ENCODE measurements at places on chromosomes 16 and 17.

GRCh38 chr16:54508351-54508750 lies 221.8 kb upstream of the IRX3 start:
- H3K4me3 ChIP-seq: no peak overlapping the region
- DNase-seq: no peak
- H3K4me1 ChIP-seq: no peaks in the 10 kb centered on the region
- no peak overlapping the region for H3K27ac ChIP-seq

- H3K36me3 ChIP-seq: peaks cover 36% of the 10 kb centered on the region
- H3K4me1 ChIP-seq: no peaks in the 10 kb centered on the region
- H3K27me3 ChIP-seq: no peaks in the 10 kb centered on the region
- no peak for DNase-seq
Observed at GRCh38 chr16:1809281-1809801, 15.8 kb upstream of the IGFALS start.

DNA sequence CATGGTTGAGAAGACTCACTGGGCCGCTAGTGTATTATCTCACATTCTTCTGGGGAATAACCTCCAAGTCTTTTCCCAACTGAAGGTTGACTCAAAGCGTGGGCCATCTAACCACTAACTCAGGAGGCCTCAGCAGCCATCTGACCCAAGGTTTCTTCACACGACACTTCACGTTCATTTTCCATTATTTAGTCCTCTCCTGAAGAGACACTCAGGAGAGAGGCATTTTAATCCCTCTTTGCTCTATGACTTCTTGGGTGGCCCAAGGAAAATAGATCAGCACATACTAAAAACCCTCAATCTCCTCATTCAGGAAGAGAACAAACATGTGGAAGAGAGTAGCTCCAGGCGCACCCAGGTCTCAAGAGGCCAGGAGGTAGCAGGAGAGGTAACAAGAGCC lies 252.8 kb upstream of the FOXF1 start:
- H3K36me3 ChIP-seq: no peaks in the 10 kb centered on the region
- no peaks in the 10 kb centered on the region for H3K4me1 ChIP-seq
- DNase-seq: no peak

- H3K27me3 ChIP-seq: no peaks in the 10 kb centered on the region
- H3K4me3 ChIP-seq: no peak overlapping the region
- H3K36me3 ChIP-seq: no peaks in the 10 kb centered on the region
- H3K27ac ChIP-seq: no peak overlapping the region
- DNase-seq: no peak
- H3K4me1 ChIP-seq: no peaks in the 10 kb centered on the region
Observed at GRCh38 chr17:35299135-35299534, 56.3 kb downstream of the SLFN5 start.

DNA sequence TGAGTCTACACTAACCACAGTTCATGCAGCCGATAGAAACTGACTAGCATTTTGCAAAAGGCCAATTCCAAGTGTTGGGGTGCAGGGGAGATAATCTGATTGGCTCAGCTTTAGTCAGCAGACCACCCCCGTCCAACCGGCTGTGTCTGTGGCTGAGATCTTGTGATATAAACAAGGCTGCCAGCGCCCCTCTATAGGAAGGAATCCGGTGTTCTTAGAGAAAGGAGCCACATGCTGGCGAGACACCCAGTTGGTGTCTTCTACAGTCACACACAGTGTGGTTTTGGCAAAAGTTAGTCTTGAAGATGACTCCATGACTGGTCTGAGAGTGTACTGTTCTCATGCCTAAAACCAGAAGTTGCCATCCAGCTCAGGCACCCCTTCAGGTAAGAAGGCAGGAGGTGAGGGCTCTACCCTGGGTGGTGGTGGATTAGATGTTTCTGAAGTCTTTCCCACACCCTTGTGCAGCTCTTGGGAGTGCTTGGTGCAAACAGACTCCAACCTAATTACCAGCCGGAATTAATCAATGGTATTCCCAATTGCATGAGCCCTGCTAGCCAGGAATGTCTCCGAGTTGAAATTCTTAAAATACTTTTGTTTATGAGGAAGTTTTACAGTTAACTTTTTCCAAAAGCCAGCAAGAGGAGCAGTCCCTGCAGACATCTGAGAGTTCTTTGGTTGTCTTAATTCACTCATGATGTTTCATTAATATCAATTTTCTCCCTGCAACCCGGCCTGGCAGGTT lies 172.3 kb upstream of the IRX6 start:
- H3K36me3 ChIP-seq: no peaks in the 10 kb centered on the region
- DNase-seq: no peak
- no peak overlapping the region for H3K27ac ChIP-seq
- no peaks in the 10 kb centered on the region for H3K4me1 ChIP-seq

DNA sequence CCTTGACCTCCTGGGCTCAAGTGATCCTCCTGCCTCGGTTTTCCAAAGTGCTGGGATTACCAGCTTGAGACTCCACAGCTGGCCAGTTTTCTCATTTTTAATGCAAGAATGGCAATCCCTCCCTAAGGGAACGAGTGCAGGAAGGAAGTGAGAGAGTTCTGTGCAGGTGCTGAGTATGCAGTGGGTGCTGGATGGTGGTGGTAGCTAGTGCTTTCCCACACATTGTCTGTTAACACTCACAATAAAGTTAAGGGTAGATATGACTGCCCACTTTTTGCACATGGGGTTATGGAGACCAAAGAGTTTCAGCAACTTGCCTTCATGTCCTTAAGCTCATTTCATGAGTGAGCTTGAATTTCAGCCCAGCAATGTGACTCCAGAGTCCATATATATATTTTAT lies 18.5 kb downstream of the RGS9 start:
- no peaks in the 10 kb centered on the region for H3K36me3 ChIP-seq
- DNase-seq: no peak
- H3K4me1 ChIP-seq: peaks cover 4% of the 10 kb centered on the region
- H3K27ac ChIP-seq: no peak overlapping the region
- no peaks in the 10 kb centered on the region for H3K27me3 ChIP-seq

DNA sequence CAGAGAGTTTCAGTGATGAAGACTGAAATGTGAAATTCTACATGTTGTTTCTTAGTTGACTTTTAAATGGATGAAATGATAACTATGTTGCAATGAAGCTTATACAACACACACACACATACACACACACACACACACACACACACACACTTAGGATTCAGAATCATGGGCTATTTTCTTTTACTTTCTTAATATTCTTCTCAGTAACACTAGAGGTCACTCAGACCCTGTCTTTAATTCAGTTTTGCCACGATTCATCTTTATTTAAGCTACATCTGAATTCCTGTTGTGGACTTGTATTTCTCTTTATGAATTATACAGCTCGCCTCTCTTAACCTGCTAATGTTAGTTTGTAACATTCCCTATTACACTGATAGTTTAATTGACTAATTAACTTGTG lies 109.6 kb upstream of the GOT2 start:
- H3K27me3 ChIP-seq: no peaks in the 10 kb centered on the region
- no peak for DNase-seq
- H3K4me1 ChIP-seq: no peaks in the 10 kb centered on the region
- H3K36me3 ChIP-seq: no peaks in the 10 kb centered on the region

DNA sequence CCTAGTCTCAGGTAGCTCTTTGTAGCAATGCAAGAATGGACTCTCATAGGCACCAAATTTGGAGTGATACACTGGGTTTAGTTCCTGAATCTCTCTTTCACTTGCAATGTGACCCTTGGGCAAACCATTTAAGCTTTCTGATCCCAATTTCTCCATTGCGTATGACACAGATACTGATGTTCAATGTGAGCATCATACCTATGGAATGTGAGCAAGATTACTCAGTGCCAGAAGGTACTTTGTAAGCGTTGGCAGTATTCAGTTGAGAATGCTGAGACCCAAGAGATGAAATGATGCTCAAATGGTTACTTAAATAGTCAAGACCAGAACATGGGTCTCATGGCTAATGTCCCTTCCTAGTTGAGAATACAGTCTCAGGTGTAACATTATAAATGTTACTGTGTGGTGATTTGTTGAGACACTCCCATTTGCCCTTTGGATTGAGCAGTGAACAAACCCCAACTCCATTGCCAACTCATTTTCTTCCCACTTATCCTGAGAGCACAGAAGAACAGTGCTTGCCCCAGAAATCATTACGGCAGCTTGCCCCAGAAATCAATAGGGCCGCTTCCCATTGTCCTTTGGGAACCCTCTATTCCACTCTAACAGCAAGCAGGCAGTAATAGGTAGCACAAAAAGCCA lies 134.1 kb downstream of the SOX9 start:
- no peaks in the 10 kb centered on the region for H3K4me1 ChIP-seq
- no peaks in the 10 kb centered on the region for H3K27me3 ChIP-seq
- H3K4me3 ChIP-seq: no peak overlapping the region
- no peak overlapping the region for H3K27ac ChIP-seq
- no peak for DNase-seq
- no peaks in the 10 kb centered on the region for H3K36me3 ChIP-seq

DNA sequence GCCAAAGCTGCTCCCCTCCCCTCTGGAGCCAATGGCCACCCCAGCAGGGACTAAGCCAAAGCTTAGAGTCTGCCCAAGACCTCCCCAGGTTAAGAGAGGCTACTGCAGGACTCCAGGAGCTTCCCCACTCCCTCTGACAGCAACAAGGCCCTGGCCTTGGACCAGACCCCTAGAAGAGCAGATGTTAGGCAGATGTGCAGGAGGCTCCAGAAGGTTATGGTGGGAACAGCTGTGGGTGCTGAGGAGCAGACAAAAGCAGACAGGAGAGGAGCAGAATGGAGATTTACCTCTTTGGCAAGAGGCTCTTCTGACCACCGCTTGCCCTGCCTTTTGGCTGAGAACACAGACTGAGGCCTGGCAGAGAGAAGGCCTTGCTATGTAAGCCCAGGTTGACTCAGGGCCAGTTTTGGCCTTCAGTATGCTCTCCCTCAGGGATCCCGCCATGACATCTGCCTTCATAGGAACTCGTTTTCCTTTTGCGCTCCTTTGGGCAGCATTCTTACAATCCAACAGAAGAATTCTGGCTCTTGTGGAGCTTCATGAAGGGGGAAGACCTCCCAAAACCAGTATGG lies 113.0 kb downstream of the RBFOX3 start:
- DNase-seq: no peak
- H3K27me3 ChIP-seq: no peaks in the 10 kb centered on the region
- H3K4me1 ChIP-seq: no peaks in the 10 kb centered on the region
- H3K27ac ChIP-seq: no peak overlapping the region

- no peaks in the 10 kb centered on the region for H3K36me3 ChIP-seq
- no peak overlapping the region for H3K27ac ChIP-seq
- no peak for DNase-seq
Observed at GRCh38 chr16:12468552-12468951, 335.1 kb downstream of the CPPED1 start.

DNA sequence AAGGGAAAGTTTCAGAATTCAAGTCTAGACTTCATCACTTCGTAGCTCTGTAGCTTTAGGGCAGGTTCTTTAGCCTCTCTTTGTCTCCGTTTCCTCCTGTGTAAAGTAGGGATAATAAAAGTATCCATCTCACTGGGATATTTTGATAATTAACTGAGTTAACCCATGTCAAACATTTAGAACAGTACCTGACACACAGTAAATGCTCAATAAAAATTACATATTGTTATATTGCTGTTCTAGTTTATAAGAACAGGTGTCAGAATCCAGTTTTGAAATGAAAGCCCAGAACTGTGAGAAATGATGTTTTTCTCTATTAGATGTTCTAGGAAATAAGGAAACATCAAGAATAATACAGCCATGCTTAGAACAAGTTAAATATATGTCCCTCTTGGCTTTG lies 4.3 kb downstream of the MOSMO start:
- no peaks in the 10 kb centered on the region for H3K36me3 ChIP-seq
- no peak overlapping the region for H3K27ac ChIP-seq
- DNase-seq: no peak
- no peak overlapping the region for H3K4me3 ChIP-seq
- H3K27me3 ChIP-seq: no peaks in the 10 kb centered on the region
